ENCODE measurements at places on chromosomes 7 and 10.
A peak's percentile ranks its signal among the peaks of the same experiment; 100 is the strongest.

DNA sequence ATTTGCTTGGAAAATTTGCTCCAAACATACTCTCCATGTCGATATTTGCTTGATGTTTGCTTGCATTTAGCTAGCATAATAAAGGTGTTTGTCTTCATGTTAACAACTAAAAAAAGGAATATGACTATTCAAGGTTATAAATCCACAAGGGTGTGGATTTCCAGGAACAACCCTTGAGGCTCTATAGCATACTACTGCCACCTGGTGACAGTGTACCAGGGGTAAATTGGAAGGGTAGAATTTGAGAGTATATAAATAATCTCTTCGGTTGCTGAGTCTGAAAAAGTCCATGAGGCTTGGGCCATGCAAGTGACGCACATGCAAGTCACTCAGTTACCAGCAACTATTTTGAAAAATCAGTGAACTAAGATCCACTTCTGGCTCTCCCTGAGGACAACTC, 68.4 kb downstream of the SLIT1 start:
- DNase-seq: no peak

DNA sequence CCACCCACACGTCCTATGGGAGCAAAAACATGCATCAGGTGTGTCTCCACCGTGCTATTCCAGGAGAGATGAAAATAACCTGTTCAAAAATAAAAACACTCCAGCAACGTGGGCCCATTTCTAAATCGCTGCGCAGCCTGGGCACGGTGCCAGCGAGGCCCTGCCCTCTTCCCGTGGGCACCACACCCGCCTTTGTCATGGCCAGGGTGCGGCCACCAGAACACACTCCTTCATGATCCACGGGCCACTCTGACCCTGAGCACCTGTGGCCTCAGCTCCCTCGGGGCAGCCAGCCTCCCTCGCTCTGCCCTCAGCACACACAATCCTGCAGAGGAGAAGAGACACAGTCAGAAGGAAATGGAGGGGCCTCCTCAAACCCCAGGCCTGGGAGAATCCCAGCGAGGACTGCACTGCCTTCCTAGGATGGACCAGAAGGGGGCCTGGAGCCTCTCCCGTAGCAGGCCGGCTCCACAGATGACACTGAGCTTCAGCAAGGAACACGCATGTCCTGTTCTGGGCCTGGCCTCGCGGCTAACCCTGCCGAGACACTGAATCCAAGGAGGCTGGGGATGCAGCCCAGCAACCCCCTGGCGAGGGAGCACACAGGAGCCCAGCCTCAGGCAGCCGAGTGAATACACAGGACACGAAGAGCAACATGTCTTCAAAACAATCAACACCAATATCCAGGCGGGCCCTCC, 169.0 kb downstream of the MAD1L1 start:
- no peak for DNase-seq

- no peak for DNase-seq
These were observed 33.8 kb upstream of the ZFAND2A start for GRCh38 chr7:1193593-1194424.

- DNase-seq: no peak
These were observed 68.6 kb downstream of the GLCCI1 start for GRCh38 chr7:8037151-8037550.

- DNase-seq: no peak
These were observed 28.5 kb downstream of the ZMIZ1 start for GRCh38 chr10:79097021-79097872.

DNA sequence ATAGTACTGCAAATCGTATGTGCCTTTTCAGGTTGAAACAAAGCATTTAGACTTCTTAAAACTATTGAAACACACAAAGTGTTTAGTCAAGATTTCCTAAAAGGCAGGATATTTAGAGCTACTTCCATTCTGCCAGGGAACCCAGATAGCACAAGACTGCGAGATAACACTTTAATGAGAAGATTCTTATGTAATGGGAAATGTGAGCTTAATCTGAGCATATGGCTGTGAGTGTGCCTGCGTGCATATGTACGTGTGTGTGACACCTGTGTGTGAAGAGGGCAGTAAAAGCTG, 14.3 kb upstream of the JCAD start:
- no peak for DNase-seq

GRCh38 chr10:61359452-61359851, 93.7 kb downstream of the TMEM26 start:
- DNase-seq: no peak

GRCh38 chr10:62818426-62819011, 2.4 kb upstream of the EGR2 start:
- DNase-seq: peak; percentile 47

- no peak for DNase-seq
These were observed 1456.1 kb downstream of the GATA3 start for GRCh38 chr10:9510626-9511025.

GRCh38 chr7:156898938-156899337, 6.0 kb upstream of the LMBR1 start:
- no peak for DNase-seq

- no peak for DNase-seq
These were observed 1020.6 kb downstream of the XPNPEP1 start for GRCh38 chr10:108902619-108903285.
